Omental fat pad (tissue), 4 donors: ENCODE measurements at places on chromosomes 6 and 20. TPM values are rescaled to one million over a fixed set of nuclear protein-coding genes. Genes with fewer than 3 reads are reported as not detected.

The KIF6 gene
- 0.19 TPM for total RNA-seq

The ZBTB46 gene
- total RNA-seq, result 65.3 TPM

The KIAA0408 gene
- total RNA-seq, result 10.7 TPM

The OXT gene
- not detected for total RNA-seq

The C20orf202 gene
- 0.38 TPM for total RNA-seq

The SNPH gene
- 3.9 TPM for total RNA-seq

The SLPI gene
- 505 TPM for total RNA-seq

The RAD21L1 gene
- not detected for total RNA-seq

The LINC00237 gene
- not detected for total RNA-seq

The MACROD2 gene
- 7.0 TPM for total RNA-seq

The GRM1 gene
- total RNA-seq, result 0.16 TPM

The RPL10A gene
- total RNA-seq, result 1,309 TPM

The PRR18 gene
- 0.63 TPM for total RNA-seq

The PSMB1 gene
- total RNA-seq, result 187 TPM

The CST2 gene
- total RNA-seq, result not detected

The PSORS1C1 gene
- 1.3 TPM for total RNA-seq

The MAFB gene
- 81.5 TPM for total RNA-seq

The TLDC2 gene
- not detected for total RNA-seq

The SSTR4 gene
- not detected for total RNA-seq

The CPNE5 gene
- total RNA-seq, result 0.47 TPM

The DEFB132 gene
- 2.4 TPM for total RNA-seq

The VAPB gene
- 24.7 TPM for total RNA-seq

The PCSK2 gene
- not detected for total RNA-seq

The LRRC1 gene
- total RNA-seq, result 10.7 TPM

The ZSCAN12 gene
- total RNA-seq, result 5.5 TPM

The POM121L2 gene
- total RNA-seq, result not detected

The TMC2 gene
- 0.32 TPM for total RNA-seq

The PKIB gene
- total RNA-seq, result 9.8 TPM

The FAM120B gene
- 23.1 TPM for total RNA-seq

The FGD2 gene
- total RNA-seq, result 20.0 TPM

The NFATC2 gene
- total RNA-seq, result 4.1 TPM

The SIRPD gene
- total RNA-seq, result not detected

The MUC22 gene
- not detected for total RNA-seq

The GABRR1 gene
- not detected for total RNA-seq

The LRP11 gene
- total RNA-seq, result 30.5 TPM

The TSBP1 gene
- total RNA-seq, result not detected

The PPIL6 gene
- 5.5 TPM for total RNA-seq

The OPRM1 gene
- not detected for total RNA-seq

The SFT2D1 gene
- 40.0 TPM for total RNA-seq

The PSORS1C2 gene
- not detected for total RNA-seq

The MYO6 gene
- 12.7 TPM for total RNA-seq

The SLC26A8 gene
- total RNA-seq, result 0.25 TPM

The CDK19 gene
- total RNA-seq, result 9.8 TPM
